ENCODE measurements at places on chromosomes 4 and X.

- DNase-seq: no peak
These were observed 8.3 kb downstream of the PPID start for GRCh38 chr4:158714937-158715336.

- DNase-seq: no peak
These were observed 30.8 kb upstream of the GPR78 start for GRCh38 chr4:8549352-8549931.

- no peak for DNase-seq
These were observed 38.5 kb upstream of the PDLIM5 start for GRCh38 chr4:94413085-94413840.

- no peak for DNase-seq
These were observed 4.3 kb downstream of the CXCL9 start for GRCh38 chr4:76003035-76003434.

DNA sequence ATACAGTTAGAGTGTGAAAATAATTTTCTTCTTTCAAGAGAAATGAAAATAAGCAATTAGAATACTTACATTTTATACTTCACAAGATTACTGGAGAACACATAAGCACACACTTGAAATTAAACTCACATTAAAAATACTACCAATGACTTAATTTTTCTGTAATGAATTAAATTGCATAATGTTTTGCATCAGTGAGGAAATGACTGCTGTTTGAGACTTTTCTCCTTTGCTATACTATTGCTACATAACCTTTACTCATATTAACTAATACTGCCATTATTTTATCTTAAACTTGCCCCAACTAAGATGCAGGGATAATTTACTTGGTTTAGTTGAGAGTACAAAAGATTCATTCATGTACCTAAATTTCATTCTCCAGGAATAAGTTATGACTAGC lies 590.9 kb downstream of the ARAP2 start:
- no peak for DNase-seq

GRCh38 chrX:15749642-15750610 lies 11.9 kb downstream of the CA5B start:
- no peak for DNase-seq

GRCh38 chr4:56995525-56995924 lies 16.8 kb downstream of the POLR2B start:
- DNase-seq: no peak

- DNase-seq: no peak
These were observed 29.2 kb downstream of the NSG1 start for GRCh38 chr4:4415806-4416805.

DNA sequence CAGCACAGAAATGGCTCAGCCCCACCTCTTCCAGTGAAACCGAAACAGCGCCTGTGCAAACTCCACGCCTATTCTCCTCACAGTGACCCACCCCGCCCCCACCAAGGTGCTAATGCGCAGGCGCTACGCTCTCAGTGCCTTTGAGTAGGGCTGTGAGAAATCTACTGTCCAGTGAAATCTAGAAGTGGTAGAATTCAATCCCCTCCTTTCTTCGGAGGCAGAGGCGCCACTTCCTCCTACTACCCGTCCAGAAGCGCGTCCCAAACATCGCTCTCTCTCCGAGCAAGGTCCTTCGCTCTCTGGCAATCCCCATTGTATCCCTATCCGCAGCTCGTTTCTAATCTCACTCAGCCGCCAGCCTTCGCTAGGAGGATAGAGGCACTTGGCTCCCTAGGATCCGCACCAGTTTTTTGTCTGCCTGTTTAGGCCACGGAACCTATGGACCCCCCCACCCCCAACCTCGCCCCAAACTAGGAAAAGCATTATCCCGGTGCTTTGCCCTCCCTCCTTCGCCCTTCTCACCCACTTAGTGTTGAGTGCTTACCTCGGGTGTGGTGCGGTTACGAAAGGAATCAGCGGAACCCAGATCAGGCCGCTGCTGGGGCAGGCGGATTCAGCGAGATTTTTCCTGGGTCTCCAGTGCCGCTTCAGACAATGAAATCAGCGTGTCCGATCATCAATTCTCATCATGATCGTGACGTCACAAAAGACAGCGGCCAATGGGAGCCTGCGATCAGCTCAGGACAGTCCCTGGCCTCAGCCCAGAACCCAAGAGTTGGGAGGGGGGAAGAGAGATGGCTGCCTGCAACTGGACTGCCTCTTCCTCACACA lies at the start of gene HDX:
TSS of gene HDX (minus strand) at position 656 of the 831 bp plus-strand sequence. CDS start 27,056 bp downstream, outside the sequence.
- DNase-seq: peak; percentile 65

DNA sequence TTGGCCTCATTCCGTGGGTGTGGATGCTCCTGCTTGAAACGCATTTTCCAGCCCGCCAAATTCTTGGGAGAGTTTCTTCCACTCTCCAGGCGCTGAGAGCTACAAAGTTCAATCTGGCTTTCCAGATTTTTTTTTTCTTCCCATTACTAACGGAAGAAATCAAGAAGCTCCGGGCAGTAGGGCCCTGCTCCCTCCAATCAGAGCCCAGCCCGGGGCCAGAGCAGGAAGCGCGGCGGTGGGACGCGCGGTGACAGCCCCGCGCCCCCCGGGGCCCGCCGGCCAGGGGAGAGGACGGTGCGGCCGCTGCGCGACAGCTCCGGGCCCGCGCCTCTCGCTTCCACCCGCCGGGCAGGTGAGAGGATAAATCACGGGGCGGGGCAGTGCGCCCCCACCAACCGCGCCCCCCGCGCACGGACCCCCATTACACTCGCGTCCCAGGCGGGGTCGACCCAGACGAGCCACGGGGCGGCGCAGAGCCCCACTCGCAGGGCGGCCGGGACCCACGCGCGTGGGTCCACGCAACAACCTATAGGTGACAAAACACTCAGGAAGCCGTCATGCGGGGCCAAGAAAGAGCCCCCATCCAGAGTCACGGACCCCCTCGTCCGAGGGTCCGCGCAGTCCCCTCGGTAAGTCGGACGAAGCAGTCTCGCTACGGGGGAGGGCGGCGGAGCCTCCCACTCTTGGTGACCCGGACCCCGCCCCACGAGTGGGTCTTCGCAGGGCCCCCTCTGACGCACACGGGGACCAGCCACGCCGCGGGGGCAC lies 868 bp downstream of the AFAP1 start:
- peak; percentile 19 for DNase-seq

DNA sequence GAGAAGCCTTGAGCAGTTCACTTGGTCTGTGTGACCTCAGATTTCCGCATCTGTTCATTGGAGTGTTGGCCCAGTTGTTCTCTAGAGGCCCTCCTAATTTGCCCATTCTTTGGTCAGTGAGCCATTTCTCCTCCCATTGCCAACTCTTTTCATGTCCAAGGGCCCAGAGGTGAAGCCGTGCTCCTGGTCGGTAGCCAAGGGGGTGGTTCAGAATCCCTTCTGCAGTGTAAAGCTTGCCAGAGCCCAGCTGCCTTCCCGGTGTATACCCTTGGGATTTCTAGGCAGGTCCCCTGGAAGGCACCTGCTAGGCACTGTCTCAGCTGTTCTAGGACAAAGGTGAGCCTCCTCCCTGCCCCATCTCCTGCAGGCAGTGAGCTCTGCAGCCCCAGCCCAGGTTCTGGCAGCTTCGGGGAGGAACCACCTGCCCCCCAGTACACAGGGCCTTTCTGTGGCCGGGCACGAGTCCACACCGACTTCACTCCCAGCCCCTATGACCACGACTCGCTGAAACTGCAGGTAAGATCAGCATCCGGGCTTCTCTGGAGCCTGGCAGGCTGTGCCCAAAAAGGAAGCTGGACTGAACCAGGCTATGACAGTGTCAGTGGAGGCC lies 12.3 kb downstream of the SASH3 start:
- DNase-seq: no peak

GRCh38 chrX:150844016-150844415 lies 54.5 kb downstream of the CD99L2 start:
- DNase-seq: no peak

DNA sequence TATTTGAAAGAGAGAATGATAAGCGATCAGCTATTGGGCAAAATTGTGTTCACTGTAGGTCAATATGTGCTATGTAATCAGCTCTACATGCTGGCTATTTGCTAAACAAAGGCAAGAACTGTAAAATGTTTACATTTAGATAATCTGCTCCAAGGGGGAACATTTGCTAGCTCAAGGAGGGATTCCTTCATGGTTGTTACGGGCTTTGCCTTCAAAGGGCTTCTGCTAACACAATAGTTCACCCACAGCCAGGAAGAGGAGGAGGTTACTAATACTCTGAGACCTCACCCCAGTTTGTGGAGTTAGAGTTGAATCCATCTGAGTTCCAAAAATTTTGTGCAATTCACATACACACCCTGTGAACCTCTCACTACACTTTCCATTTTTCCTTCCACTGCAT lies 107.6 kb upstream of the BMP3 start:
- DNase-seq: no peak

GRCh38 chrX:11321986-11322385 lies 28.8 kb downstream of the AMELX start:
- DNase-seq: no peak

All from activated naive CD4-positive, alpha-beta T cell treated with anti-CD3 and anti-CD28 coated beads, Interleukin-2, amount 50 U/mL, for 16 hours (primary cell).